ENCODE measurements at places on chromosomes 5 and 9.

DNA sequence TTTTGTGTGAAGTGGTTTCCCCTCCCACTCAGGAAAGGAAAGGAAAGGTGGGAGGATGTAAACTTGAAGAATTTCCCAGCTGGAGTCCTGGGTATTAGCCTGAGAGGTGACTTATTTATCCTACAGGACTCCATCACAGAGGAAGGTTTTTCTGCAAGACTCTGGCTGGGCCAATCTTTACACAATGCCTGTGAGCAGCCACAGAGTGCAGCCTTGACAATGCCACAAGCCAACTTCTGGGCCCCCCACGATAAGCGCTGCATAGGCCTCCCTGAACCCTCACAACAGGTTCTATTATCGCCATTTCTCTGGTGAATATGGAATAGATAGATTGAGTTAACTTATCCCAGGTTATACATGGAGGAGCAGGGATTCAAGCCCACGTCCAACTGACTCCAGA, 12.4 kb downstream of the TTC39B start:
- DNase-seq: peak; percentile 61

DNA sequence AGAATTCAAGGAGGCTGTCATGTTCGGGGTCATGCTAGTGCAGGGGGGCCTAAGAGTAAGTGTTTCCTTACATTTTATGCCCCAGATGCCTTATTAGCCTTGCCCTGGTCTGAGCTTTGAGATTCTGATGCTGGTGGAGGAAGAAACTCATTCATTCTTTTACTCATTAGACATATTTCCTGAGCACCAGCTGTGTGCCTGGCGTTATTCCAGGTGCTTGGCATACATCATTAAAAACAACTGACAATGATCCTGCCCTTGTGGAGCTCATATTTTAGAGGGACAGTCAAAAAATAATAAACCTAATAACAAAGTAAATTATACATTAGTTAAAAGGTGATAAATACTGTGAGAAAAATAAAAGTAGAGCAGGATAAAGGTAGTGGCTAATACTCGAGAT, 138.9 kb upstream of the SGCD start:
- peak; percentile 72 for DNase-seq

DNA sequence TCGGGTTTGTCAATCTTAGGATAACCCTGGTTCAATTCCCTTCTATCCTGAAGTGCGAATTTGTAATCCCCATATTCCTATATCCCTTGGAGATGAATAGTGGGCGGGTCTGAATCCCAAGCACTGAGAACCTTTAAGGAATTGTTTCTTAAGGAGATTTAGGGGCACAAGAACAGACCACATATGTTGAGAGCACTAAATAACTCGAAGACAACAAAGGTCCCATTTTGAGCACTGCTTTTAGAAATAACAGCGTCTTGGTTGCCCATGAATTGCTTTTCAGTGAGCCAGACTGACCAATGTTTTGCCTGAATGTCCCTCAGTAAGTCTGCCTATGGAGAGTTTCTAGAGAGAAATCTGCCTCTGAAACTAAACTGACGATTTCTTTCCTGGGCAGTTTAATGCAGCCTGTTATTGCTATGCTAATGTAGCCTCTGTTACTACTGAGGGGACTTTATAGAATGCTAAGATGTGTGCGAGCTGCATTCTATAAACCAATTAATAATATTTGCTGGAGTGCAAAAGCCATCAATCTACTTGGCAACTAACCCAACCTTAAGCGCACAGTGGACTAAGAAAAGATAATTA, 445.0 kb upstream of the DMAC1 start:
- DNase-seq: no peak

- DNase-seq: no peak
Measured at GRCh38 chr9:34572628-34573027, 16.9 kb downstream of the CNTFR start.
